Liver (tissue), 10 donors: ENCODE measurements at places on chromosomes 5 and 9. TPM values are rescaled to one million over a fixed set of nuclear protein-coding genes. Genes with fewer than 3 reads are reported as not detected.
A peak's percentile ranks its signal among the peaks of the same experiment; 100 is the strongest.

DNA sequence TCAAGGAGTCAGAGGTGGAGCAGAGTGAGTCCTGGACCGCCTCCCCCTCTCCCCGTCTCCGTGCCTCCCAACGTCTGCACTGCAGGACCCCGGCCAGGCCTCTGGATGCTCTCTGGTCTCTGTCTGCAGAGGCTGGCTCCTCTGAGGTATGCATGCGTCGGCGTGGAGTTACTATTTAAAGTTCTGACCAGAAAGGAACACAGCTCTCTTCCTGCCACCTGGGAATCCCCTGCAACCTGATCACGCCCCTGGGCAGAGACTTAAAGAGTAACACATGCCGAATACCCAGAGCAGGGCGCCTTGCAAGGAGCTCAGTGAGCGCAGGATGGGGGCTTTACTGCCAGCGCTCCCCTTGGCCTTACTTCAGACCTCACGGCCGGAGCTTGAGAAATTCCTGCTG, 16.0 kb downstream of the ANXA6 start:
- no peaks in the 10 kb centered on the region for H3K4me1 ChIP-seq
- no peak overlapping the region for H3K4me3 ChIP-seq
- DNase-seq: no peak
- no peaks in the 10 kb centered on the region for H3K27me3 ChIP-seq

DNA sequence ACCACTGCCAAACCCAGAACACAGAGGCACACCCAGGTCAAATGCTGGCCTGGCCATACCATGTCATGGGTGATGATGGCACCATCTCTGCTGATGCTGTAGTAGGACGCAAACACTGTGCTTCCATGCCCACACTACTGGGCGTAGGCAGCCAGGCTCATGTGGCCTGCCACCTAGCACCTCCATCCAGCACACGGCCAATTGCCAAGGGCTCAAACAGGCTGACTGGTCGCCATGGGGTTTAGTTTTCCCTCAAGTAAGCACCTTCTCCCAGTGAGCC, 39.4 kb downstream of the BICD2 start:
- no peak for DNase-seq
- H3K4me3 ChIP-seq: no peak overlapping the region
- H3K27me3 ChIP-seq: no peaks in the 10 kb centered on the region
- H3K27ac ChIP-seq: no peak overlapping the region

DNA sequence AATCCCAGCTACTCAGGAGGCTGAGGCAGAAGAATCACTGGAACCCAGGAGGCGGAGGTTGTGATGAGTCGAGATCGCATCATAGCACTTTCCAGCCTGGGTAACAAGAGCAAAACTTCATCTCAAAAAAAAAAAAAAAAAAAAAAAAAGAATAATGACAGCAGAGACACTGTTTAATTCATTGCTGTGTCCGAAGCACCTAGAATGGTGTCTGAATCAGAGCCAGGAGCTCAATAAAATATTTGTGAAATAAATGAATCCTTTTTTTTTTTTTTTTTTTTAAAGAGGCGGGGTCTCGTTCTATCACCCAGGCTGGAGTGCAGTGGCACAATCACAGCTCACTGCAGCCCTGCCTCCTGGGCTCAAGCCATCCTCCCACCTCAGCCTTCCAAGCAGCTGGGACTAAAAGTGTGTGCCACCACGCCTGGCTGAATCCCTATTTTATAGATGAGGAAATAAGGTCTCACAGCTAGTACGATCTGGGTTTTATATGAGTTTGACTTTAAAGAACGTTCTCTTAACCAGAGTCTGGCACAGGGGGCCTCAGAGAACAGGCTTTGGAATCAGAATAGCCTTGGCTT, 47.8 kb downstream of the THOC3 start:
- H3K27ac ChIP-seq: no peak overlapping the region
- no peaks in the 10 kb centered on the region for H3K27me3 ChIP-seq
- H3K4me3 ChIP-seq: no peak overlapping the region
- H3K4me1 ChIP-seq: peaks cover 10% of the 10 kb centered on the region

GRCh38 chr5:52804981-52805380, 17.3 kb downstream of the ITGA1 start:
- no peak overlapping the region for H3K4me3 ChIP-seq
- H3K36me3 ChIP-seq: peaks cover 5% of the 10 kb centered on the region
- DNase-seq: no peak
- H3K4me1 ChIP-seq: peaks cover 19% of the 10 kb centered on the region
- no peak overlapping the region for H3K27ac ChIP-seq

- H3K27me3 ChIP-seq: no peaks in the 10 kb centered on the region
- no peak overlapping the region for H3K4me3 ChIP-seq
- H3K4me1 ChIP-seq: peaks cover 19% of the 10 kb centered on the region
- no peak for DNase-seq
- no peaks in the 10 kb centered on the region for H3K36me3 ChIP-seq
- H3K27ac ChIP-seq: no peak overlapping the region
Measured at GRCh38 chr5:10562201-10563109, 1.4 kb upstream of the ANKRD33B start.

FOXD4L4 gene
- total RNA-seq: 0.50 TPM

DNA sequence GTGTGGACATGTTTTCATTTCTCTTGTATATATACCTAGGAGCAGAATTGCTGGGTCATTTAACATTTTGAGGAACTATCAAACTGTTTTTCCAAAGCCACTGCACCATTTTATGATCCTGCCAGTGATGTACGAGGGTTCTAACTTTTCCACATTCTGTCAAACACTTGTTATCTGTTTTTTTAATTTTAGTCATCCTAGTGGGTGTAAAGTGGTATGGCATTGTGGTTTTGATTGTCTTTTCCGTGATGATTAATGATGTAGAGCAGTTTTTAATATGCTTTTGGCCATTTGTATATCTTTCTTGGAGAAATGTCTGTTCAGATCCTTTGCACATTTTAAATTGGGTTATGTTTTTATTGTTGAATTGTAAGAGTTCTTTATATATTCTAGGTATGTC, 107.0 kb downstream of the MELK start:
- H3K36me3 ChIP-seq: no peaks in the 10 kb centered on the region
- H3K27ac ChIP-seq: no peak overlapping the region
- H3K4me1 ChIP-seq: no peaks in the 10 kb centered on the region
- no peak overlapping the region for H3K4me3 ChIP-seq
- no peaks in the 10 kb centered on the region for H3K27me3 ChIP-seq

GRCh38 chr9:117714282-117714681, 10.1 kb downstream of the TLR4 start:
- H3K36me3 ChIP-seq: no peaks in the 10 kb centered on the region
- H3K4me1 ChIP-seq: no peaks in the 10 kb centered on the region
- no peak overlapping the region for H3K27ac ChIP-seq
- H3K4me3 ChIP-seq: no peak overlapping the region
- H3K27me3 ChIP-seq: no peaks in the 10 kb centered on the region

DNA sequence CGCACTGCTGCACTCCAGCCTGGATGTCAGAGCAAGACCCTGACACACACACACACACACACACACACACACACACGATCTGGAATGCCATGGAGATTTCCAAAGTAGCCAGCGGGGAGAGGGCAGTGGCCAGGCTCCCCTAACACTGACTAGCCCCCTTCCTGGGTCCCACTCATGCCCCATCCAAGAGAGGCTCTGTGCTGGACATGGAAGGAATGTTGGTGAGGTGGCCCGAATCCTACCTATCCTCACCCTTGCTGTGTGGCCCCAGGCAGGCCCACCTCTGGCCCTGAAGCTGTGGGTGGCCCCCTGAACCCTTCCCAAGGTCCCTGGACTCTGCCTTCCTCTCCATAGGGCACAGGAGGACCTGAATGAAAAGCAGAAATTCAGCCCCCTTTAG, 7.3 kb downstream of the BRD3 start:
- no peak overlapping the region for H3K27ac ChIP-seq
- no peak overlapping the region for H3K4me3 ChIP-seq
- no peaks in the 10 kb centered on the region for H3K36me3 ChIP-seq

DNA sequence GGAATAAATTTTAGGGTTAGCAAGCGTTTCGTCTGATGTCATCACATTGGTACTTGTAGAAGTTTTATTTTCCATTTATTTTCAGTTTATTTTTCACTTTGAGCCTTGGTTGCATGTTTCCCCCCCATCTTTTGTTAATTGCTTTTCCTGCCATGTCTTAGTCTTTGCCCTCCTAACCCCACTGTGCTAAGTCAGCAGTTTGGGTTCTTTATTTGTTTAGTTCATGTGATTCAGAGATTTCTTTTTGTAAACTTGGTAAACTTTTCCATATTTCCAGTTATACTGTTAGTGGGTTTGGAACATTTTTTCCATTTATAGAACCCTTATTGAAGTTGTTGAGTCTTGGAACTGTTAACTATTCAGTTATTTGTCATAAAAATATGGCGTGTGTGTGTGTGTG, 252.9 kb upstream of the ANKH start:
- no peaks in the 10 kb centered on the region for H3K4me1 ChIP-seq
- no peaks in the 10 kb centered on the region for H3K36me3 ChIP-seq
- no peak overlapping the region for H3K27ac ChIP-seq
- no peak for DNase-seq
- H3K27me3 ChIP-seq: no peaks in the 10 kb centered on the region
- no peak overlapping the region for H3K4me3 ChIP-seq

- no peaks in the 10 kb centered on the region for H3K27me3 ChIP-seq
- no peak overlapping the region for H3K27ac ChIP-seq
- H3K36me3 ChIP-seq: no peaks in the 10 kb centered on the region
Measured at GRCh38 chr5:167248257-167248656, 1043.2 kb upstream of the WWC1 start.

- no peaks in the 10 kb centered on the region for H3K27me3 ChIP-seq
- peak overlapping the region; percentile 75 for H3K27ac ChIP-seq
- H3K36me3 ChIP-seq: no peaks in the 10 kb centered on the region
- peaks cover 15% of the 10 kb centered on the region for H3K4me1 ChIP-seq
Measured at GRCh38 chr9:105244734-105245028, 230 bp downstream of the SLC44A1 start.

GRCh38 chr5:147504535-147504934, 5.3 kb downstream of the DPYSL3 start:
- H3K27me3 ChIP-seq: peaks cover 2% of the 10 kb centered on the region
- H3K4me3 ChIP-seq: no peak overlapping the region
- H3K4me1 ChIP-seq: peaks cover 1% of the 10 kb centered on the region
- H3K36me3 ChIP-seq: no peaks in the 10 kb centered on the region

SET gene
- total RNA-seq: 95.6 TPM

DNA sequence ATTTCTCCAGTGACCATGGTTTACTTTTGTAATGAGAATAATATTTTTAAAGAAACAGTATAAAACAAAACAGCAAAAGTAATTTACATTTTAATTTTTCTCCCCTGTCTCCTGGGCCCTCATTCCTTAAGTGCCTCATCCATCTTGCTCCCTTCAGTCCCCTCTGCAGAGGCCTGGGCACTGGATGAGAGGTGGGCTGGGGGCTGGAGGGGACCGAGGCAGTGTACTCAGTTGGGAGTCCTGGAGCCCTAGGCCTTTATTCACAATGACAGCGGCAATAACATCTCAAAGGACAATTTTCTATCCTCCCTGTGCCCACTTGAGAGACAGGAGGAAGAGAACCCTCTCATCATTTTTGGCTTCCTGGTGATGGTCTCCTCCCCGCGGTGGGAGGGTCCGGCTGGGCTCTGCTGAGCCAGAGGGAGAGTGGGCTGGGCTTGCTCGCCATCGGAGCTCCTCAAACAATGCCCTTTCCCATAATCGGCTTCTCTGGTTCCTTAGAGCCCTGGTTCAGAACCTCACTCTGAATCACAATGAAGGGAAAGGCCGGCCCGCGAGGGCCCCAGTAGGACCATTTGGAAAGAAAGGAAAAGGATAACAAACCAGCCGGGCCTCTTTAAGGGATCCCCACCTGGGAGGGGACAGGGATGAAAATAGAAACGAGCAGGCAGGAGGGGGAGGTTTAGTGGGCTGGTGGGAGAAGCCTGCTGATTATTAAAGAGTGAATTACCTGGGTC, 9.7 kb upstream of the SMIM32 start:
- H3K4me1 ChIP-seq: no peaks in the 10 kb centered on the region
- peak; percentile 23 for DNase-seq
- no peak overlapping the region for H3K27ac ChIP-seq
- H3K4me3 ChIP-seq: no peak overlapping the region
- H3K36me3 ChIP-seq: no peaks in the 10 kb centered on the region

DNA sequence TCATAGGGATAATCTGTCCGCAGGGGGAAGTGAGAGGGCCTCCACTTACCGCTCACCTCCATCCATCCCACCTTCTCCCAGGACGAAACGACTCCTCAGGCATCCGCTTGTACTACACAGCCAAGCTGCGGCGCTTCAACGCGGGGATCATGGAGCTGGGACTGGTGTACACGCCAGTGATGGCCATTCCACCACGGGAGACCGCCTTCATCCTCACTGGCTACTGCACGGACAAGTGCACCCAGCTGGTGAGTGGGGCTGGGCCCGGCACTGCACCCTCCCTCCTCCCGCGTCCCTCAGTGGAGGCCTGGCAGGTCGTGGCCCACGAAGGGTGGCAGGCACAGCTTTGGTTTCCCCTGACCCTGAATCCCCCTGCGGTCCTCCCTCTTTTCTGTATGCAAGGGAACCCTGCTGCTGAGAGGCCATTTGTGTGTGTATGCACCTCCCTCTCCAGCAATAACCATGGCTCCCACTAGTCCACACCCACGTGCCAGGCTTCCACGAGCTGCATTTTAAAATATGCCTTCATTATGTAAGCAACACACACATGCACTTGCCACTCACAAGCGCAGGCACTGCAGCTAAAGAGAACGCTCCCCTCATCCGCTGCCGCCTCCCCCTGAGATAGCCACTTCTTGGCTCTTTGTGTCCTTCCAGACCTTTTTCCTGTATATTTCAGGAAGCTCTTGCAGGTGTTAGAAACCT, 11.8 kb downstream of the DBH start:
- no peak for DNase-seq
- no peaks in the 10 kb centered on the region for H3K4me1 ChIP-seq
- H3K4me3 ChIP-seq: no peak overlapping the region
- no peak overlapping the region for H3K27ac ChIP-seq
- no peaks in the 10 kb centered on the region for H3K27me3 ChIP-seq

DNA sequence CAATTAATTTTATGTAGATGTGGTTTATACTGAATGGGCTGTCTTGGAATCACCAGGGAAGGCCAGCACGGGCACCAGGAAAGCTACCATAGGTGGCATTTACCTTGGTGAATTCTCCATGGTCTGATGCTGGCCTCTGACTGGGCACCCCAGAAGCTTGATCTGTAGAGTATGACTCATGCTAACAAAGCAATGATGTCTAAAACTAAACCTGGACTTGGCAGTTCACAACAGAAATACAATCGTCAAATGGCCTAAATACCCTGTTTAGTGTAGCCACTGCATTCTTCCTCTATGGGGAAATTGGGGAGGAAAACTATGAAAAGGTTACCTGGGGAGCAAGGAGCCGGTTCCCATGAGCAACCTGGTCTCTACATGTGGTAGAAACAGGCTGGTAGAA, 98.0 kb downstream of the ATPSCKMT start:
- no peak for DNase-seq
- H3K27ac ChIP-seq: no peak overlapping the region
- H3K27me3 ChIP-seq: no peaks in the 10 kb centered on the region
- H3K36me3 ChIP-seq: no peaks in the 10 kb centered on the region

DNA sequence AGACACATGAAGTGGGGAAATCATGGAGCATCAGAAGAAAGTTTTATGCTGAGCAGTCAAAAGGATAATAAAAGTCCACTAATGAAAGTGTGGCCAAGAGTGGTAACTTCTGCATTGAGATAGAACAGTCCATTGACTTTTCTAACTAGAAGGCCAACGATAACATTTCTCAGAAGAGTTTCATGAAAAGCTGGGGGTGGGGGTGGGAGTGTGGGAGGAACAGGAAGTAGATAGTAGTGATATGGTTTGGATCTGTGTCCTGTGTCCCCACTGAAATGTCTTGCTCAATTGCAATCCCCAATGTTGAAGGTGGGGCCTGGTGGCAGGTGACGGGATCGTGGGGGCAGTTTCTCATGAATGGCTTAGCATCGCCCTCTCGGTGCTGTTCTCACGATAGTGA, 36.2 kb upstream of the SNAPC3 start:
- no peaks in the 10 kb centered on the region for H3K4me1 ChIP-seq
- no peak for DNase-seq
- H3K27ac ChIP-seq: no peak overlapping the region
- no peaks in the 10 kb centered on the region for H3K36me3 ChIP-seq
- no peak overlapping the region for H3K4me3 ChIP-seq

CD14 gene
- total RNA-seq: 297 TPM

ATG10 gene
- total RNA-seq: 7.3 TPM

IFNA8 gene
- not detected for total RNA-seq
